ENCODE measurements at places on chromosomes 6 and 20. TPM values are rescaled to one million over a fixed set of nuclear protein-coding genes. Genes with fewer than 3 reads are reported as not detected.
A peak's percentile ranks its signal among the peaks of the same experiment; 100 is the strongest.

GRCh38 chr6:90004511-90004910 is 110.2 kb downstream of the GJA10 start:
- no peak for DNase-seq

- no peak for DNase-seq
These were observed 3.1 kb downstream of the SYNJ2 start for GRCh38 chr6:157984686-157985225.

Gene JPH2
- total RNA-seq: 4.7 TPM

Gene SS18L1
- total RNA-seq: 9.0 TPM

Gene COL12A1
- 106 TPM for total RNA-seq

Gene C6orf47
- total RNA-seq: 27.0 TPM

DNA sequence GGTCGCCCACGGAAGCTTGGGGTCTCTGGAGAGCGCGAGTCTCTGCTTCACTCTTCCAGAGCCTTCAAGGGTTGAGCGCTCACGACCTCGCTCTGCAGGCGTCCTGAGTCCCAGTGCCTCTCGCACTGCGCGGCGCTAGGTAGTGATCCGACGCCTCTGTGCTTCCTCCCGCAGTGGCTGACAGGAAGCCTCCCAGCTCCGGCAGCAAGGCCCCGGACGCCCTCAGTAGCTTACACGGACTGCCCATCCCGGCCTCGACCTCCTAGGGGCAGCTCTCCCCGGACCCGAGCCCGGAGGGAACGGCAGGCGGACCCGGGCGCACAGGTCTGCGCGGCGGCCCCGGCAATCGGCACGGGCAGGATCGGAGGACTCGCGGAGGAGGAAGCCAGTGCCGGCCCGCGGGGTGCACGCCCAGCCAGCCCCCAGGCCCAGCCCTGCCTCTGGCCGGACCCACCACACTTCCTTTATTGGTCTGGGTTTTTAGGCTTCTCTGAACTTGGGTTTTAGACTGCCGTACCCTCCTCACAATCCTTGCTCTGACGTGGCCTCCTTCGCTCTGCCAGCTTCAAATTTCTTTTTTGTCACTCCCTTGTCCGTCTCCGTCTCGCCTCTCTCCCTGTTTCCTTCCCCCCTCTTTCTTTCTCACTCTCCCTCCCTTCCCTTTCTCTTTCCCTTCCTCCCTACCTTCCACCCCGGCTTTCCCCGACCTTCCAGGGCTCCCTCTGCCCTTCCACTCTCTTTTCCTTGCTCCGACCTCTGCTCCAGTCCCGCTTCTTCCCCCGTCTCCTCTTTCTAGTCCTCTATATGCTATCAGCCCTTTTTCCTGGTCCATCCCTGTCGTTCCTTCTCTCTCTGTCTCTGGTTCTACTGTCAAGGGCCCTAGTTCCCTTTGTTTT is 9.1 kb downstream of the PAX1 start:
- DNase-seq: no peak

GRCh38 chr20:51703400-51704287 is 64.5 kb downstream of the ATP9A start:
- DNase-seq: no peak

DNA sequence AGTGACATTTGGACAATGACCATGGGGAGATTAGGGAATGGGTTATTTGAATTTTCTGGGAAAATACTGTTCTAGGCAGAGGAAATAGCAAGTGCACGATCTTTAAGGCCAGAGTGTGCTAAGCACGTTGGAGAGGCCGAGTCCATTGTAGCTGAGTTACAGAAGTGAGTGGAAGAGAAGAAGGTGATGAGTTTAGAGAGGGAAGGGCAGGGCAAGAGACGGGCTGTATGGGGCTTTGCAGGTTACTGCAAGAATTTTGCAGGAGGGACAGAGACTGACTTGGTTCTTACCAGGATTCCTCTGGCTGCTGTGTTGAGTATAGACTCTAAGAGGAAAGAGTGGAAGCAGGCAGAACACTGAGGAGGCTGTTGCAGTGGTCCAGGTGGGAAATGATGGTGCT is 1.1 kb upstream of the NCOA3 start:
- no peak for DNase-seq

DNA sequence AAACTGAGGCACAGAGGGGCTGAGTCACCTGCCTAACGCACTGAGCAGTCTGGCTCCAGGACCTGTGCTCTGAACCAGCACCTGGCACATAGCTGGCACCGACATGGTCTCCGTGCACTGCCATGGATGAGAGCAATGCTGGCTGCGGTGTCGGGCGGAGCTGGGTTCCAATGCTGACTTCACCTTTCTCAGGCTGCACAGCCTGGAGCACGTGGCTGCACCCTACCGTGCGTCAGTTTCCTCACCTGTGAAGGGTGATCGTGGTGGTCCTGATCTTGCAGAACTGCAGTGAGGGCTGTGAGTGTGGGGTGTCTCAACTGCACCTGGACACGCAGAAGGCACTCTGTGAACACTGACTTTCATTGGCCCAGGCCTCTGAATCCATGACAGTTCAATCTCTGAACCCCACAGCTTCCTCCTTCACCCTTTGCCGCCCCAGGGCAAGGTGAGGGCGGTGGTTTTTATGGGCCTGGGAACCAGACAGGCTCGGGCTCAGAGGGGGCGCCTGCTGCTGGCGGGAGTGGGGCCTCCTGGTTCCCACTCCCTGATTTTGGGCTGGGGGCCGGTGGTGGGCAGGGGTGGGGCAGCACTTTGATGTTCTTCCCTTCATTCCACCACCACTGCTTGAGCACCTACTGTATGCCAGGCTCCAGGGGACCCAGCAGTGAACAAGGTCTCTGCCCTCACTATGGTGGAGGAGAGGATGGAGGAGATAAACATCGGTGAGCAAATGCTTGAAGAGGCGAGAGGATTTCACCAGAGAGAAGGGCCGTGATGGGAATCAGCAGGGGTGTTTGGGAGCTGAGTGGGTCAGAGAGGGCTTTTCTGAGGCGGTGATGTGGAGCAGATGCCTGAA is 102.9 kb downstream of the CEBPB start:
- DNase-seq: no peak

Gene OPRM1
- total RNA-seq: 0.98 TPM

DNA sequence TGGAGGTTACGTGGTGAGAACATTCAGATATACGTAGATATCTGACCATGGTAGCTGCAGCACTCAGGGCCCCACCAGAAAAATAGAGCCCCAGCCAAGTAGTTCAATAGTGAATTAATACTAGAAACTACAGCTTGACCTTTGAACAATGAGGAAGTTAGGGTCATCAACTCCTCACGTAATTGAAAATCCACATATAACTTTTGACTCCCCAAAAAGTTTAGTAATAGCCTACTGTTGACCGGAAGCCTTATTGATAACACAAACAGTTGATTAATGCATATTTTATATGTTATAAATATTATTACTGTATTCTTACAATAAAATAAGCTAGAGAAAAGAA is 117.9 kb downstream of the SNX5 start:
- no peak for DNase-seq

GRCh38 chr6:48377115-48377514 is 266.1 kb upstream of the PTCHD4 start:
- no peak for DNase-seq

- DNase-seq: peak; percentile 31
These were observed 828 bp downstream of the ADGRB3 start for GRCh38 chr6:68635706-68636513.

Gene WDR46
- 117 TPM for total RNA-seq

DNA sequence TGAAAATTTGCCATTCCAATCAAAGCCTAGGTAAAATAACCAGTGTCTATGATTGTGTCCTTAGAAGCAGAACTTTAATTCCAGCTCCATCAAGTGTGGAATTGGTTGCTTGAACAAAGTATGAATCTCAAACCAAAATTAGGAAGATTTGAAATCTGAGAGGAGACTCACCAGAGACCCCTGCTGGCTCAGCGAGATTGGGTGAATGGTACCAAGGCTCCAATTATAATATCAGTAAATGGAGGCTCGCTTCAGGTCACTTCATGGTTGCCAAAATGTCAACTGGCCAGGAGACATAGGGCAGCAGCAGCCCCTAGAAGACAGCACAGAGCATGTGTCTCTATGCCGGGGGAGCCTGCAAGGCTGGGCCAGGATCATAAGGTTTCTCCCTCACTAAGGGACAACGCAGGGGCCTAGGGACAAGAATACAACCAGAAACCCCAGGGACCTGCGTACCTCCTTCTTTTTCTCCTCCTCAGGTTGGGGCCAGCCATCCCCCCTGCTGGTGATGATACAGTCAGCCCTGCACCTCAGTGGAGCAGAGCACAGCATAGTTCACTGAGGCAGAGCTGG is 14.0 kb downstream of the RBL1 start:
- peak; percentile 23 for DNase-seq

- DNase-seq: no peak
These were observed 48.2 kb downstream of the TOP1 start for GRCh38 chr20:41076776-41077175.

DNA sequence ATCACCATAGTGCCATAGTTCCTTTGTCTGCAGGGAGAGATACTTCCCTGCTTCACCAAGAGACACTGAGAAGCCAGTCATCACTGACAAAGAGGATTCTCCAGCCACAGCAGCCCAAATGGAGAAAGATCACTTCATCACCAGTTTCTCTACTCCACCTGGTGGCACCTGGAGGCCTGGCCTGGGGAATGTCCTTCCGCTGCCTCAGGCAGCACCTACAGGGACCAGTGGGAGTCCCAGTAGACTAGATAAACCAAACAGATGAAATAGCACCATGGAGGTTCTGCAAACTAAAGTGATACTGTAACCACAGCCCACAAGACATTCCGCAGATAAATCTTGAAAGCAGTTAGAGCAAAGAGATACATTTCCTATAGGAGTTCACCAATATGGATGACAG is 266.5 kb downstream of the C6orf118 start:
- no peak for DNase-seq

- DNase-seq: no peak
These were observed 12.3 kb upstream of the CCDC167 start for GRCh38 chr6:37511910-37512399.

DNA sequence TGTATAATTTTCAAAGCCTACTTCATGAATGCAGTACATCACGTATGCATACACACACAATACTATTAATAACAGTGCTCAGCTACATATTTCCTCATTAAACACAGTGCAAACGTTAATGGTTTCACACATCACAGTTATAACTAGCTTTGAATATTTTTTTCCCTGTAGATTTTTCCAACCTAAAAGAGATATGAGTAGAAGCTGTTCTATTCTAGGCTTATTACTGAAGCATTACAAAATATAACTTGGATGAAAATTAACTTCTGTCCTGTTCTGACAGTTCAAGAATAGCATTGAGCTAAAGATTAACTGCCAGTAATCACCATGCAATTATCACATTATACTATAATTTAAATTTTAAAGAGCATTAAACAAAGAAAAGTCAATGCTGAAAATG is 6.2 kb downstream of the LMBRD1 start:
- DNase-seq: no peak

- no peak for DNase-seq
These were observed 543.5 kb downstream of the MMUT start for GRCh38 chr6:48919555-48919954.

Gene NR2E1
- 0.96 TPM for total RNA-seq

- DNase-seq: peak; percentile 54
These were observed 24.4 kb upstream of the SLCO4A1 start for GRCh38 chr20:62617711-62618483.

DNA sequence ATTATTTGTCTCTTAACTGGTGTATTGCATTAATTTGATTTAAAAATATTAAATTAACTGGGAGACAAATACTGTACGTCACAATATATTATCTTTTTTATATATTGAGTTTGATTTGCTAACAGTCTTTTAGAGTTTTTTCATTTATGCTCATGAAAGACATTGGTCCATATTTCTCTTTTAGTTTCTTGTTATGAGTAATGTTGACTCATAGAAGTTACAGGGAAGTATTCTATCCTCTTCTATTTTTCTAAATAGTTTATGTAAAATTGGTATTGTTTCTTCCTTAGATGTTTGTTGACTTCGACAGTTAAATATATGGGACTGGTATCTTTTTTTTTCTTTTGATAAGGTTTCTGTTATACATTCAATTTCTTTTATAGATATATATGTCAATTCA is 1115.6 kb upstream of the CITED2 start:
- no peak for DNase-seq

DNA sequence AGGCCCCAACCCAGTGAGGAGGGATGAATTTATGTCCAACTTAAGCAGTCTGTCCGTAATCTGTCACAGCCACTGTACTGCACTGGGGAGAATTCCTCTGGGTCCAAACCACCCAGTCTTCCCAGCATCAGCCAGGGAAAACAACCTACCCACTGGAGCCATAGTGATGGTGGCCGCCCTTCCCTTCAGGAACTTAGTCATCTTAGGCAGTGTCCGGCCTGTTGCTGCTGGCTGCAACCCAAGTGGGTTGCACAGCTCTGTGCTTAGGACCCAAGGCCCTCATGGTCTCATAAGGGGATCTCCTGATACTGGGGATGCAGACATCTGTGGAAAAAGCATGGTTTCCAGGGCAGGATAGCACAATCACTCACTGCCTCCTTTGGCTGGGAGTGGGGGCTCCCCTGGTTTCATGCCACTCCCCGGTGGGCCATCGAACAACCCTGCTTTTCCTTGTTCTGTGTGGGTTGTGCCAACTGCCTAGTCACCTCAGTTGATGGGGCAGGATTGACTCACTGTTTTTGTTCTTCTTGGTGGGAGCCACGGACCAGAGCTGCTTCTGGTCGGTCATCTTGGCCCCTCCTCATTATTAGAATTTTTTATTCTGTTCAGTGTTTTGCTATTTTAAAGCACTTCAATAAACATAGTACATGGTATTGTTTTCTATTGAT is 591.9 kb downstream of the DOK5 start:
- DNase-seq: no peak

Gene ECT2L
- 0.39 TPM for total RNA-seq

DNA sequence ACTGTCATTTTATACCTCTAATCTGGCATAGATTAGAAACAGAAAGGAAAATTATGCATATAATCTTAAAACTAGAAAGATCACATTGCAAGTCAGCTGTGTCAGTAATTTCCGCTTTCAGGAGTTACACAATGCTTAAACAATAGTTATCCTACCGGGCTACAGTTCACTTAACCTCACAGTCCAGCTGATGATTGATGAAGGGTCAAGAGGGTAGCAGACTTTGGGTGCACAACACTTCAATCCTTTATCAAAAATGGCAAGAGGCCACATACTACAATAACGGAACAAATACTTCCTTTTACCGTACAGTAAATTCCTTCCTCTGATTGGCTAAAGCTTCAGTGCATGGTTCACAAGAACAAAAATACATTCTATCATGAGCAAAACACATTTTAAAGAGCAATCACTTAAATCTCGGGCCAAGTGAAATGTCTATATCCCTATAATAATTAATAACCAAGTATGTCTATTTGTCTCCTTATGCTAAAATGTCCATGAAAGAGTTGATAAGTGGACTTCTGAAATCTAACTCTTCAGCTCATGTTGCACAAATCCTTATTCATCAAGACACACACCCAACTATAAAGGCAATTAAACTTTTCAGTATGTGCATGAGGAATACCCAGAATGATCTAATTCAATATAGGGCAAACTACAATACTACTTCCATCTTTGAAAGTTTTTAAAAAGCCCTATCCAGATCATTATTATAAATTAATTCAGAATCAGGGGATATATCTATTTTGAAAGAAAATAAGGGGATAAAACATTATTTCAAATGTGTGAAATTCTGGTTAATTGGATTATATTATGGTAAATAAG is 76.8 kb downstream of the HIVEP2 start:
- no peak for DNase-seq

Gene NMBR
- total RNA-seq: not detected

Gene PSMF1
- 142 TPM for total RNA-seq

Measured in adrenal gland (tissue), 19 donors.